Breast epithelium (tissue), 4 donors: ENCODE measurements at places on chromosomes 6 and 20.

GRCh38 chr6:88141561-88142296 is 24.4 kb downstream of the CNR1 start:
- no peaks in the 10 kb centered on the region for H3K27me3 ChIP-seq
- H3K4me1 ChIP-seq = no peaks in the 10 kb centered on the region
- no peaks in the 10 kb centered on the region for H3K36me3 ChIP-seq
- no peak for DNase-seq
- H3K4me3 ChIP-seq = no peak overlapping the region

GRCh38 chr6:159038914-159039884 is 5.6 kb downstream of the TAGAP start:
- H3K27me3 ChIP-seq = no peaks in the 10 kb centered on the region
- peak overlapping the region; percentile 70 for H3K27ac ChIP-seq
- DNase-seq = no peak
- no peaks in the 10 kb centered on the region for H3K4me1 ChIP-seq

GRCh38 chr6:5471044-5471443 is 209.7 kb downstream of the FARS2 start:
- H3K36me3 ChIP-seq = no peaks in the 10 kb centered on the region
- H3K27ac ChIP-seq = no peak overlapping the region
- H3K4me1 ChIP-seq = no peaks in the 10 kb centered on the region

DNA sequence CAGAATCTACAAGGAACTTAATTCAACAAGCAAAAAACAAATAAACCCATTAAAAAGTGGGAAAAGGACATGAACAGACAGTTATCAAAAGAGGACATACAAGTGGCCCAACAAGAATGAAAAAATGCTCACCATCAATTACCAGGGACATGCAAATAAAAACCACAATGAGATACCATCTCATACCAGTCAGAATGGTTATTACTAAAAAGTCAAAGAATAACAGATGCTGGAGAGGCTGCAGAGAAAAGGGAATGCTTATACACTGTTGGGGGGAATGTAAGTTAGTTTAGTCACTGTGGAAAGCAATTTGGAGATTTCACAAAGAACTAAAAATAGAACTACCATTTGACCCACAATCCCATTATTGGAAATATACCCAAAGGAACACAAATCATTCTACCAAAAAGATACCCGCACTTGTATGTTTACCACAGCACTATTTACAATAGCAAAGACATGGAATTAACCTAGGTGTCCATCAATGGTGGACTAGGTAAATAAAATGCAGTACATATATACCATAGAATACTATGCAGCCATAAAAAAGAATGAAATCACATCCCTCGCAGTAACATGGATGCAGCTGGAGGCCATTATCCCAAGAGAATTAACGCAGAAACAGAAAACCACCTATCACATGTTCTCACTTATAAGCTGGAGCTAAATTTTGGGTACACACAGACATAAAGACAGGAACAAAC is 48.4 kb downstream of the RNGTT start:
- H3K27ac ChIP-seq = no peak overlapping the region
- DNase-seq = no peak
- no peaks in the 10 kb centered on the region for H3K36me3 ChIP-seq
- no peak overlapping the region for H3K4me3 ChIP-seq

- no peaks in the 10 kb centered on the region for H3K4me1 ChIP-seq
- no peak for DNase-seq
- H3K36me3 ChIP-seq = no peaks in the 10 kb centered on the region
- H3K27ac ChIP-seq = no peak overlapping the region
Measured at GRCh38 chr6:25341203-25341552, 62.0 kb downstream of the CARMIL1 start.

GRCh38 chr6:13358511-13358910 is 30.2 kb upstream of the TBC1D7 start:
- H3K4me3 ChIP-seq = no peak overlapping the region
- peak overlapping the region; percentile 53 for H3K27ac ChIP-seq
- H3K4me1 ChIP-seq = no peaks in the 10 kb centered on the region
- H3K27me3 ChIP-seq = no peaks in the 10 kb centered on the region
- DNase-seq = no peak

DNA sequence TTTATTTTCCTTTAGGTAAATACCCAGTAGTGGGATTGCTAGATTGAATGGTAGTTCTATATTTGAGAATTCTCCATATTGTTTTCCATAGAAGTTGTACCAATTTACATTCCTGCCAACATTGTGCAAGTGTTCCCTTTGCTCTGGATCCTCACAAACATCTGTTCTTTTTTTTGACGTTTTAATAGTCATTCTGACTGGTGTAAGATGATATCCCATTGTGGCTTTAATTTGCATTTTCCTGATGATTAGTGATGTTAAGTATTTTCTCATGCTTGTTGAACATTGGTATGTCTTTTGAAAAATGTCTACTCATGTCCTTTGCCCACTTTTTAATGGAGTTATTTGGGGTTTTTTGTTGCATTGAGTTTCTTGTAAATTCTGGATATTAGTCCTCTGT is 85.6 kb downstream of the UBE3D start:
- H3K36me3 ChIP-seq = no peaks in the 10 kb centered on the region
- no peak overlapping the region for H3K27ac ChIP-seq
- no peaks in the 10 kb centered on the region for H3K27me3 ChIP-seq
- no peak for DNase-seq

DNA sequence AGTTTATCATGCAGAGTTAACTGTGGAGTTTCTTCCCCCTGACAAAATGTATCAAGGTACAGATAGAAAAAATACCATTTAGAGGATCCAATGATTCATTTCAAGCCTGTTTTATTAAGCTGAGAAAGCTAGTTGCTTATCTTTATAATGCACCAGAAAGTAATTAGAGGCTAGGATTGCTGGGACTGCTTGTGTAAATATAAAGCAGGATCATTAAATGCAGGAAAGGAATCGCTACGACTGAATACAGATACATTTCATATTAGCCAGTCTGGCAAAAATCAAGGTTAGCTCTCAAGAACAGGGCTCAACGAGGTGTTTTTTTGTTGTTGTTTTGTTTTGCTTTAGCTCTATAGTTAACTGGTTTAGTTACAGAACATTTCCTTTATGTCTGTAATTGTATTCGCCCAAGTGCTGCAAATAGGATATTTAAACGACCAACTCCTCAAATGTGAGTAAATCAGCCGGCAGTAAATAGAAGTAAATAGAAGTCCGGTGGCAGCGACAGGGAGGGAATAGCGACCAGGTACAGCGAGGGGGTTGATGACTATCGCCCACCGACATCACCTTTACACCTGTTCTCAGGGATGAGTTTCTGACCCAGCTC is 748 bp downstream of the UBE2J1 start:
- no peaks in the 10 kb centered on the region for H3K27me3 ChIP-seq
- H3K4me1 ChIP-seq = no peaks in the 10 kb centered on the region
- DNase-seq = no peak
- peak overlapping the region; percentile 99 for H3K27ac ChIP-seq

DNA sequence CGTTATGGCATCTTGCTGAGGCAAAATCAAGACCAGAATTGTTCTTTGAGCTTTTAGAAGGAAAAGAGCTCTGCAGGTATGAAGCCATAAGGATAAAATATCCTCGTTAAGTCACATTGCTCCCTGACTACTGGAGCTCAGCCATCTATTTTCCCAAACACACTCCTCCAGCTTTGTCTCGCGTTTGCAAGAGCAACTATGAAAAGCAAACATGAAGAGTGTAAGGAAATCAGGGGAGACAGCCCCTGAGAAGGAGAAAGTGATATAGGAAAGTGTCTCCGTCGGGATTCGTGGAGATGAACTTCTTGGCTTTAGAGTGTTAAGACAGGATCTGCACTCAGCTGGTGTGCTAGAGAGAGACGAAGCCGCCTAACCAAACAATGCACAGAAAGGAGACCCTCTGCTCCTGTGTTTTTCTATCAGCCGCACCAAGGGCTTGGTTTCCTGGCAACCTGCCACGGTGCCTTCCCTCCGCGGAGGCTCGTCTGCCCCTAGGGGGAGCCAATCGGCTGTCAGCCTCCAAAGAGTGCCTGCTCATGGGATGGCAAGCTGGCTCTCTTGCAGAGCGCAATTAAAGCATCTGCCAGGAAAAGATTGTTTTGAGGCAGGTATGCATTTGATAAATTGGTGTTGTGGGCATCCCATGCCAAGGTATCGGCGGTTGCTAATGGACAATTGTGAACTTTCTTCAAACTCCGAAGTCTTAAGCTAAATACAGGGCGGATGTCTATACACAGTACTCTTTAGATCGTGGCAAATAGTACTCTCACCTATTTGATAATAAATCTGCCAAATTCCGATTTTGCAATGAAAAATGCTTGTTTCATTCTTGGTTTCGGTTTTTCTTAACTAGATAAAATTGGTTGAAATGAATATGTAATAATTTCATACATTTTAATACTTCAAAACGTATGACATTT is 603.2 kb downstream of the RNF144B start:
- peak; percentile 70 for DNase-seq
- H3K27me3 ChIP-seq = no peaks in the 10 kb centered on the region
- no peak overlapping the region for H3K4me3 ChIP-seq
- no peaks in the 10 kb centered on the region for H3K4me1 ChIP-seq
- no peaks in the 10 kb centered on the region for H3K36me3 ChIP-seq
- H3K27ac ChIP-seq = no peak overlapping the region

DNA sequence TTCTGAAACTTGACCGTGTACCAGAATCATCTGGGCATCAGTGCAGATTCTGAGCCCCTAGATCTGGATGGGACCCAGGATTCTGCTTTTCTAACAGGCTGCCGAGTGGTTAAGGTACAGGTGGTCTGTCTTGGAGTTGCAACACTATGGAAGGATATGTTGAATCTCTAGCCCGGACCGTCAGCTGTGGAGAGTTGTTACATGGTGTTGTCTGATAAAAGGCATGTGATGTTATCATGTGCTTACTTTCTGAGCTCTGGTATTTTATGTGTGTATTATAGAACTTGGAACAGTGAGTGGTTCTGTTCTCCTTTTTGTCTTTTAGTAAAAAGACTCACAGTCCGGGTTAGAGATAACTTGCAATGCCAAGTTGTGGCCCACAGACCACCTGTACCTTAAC is 123.0 kb downstream of the JARID2 start:
- H3K4me3 ChIP-seq = no peak overlapping the region
- H3K27me3 ChIP-seq = no peaks in the 10 kb centered on the region
- no peak overlapping the region for H3K27ac ChIP-seq
- no peak for DNase-seq

DNA sequence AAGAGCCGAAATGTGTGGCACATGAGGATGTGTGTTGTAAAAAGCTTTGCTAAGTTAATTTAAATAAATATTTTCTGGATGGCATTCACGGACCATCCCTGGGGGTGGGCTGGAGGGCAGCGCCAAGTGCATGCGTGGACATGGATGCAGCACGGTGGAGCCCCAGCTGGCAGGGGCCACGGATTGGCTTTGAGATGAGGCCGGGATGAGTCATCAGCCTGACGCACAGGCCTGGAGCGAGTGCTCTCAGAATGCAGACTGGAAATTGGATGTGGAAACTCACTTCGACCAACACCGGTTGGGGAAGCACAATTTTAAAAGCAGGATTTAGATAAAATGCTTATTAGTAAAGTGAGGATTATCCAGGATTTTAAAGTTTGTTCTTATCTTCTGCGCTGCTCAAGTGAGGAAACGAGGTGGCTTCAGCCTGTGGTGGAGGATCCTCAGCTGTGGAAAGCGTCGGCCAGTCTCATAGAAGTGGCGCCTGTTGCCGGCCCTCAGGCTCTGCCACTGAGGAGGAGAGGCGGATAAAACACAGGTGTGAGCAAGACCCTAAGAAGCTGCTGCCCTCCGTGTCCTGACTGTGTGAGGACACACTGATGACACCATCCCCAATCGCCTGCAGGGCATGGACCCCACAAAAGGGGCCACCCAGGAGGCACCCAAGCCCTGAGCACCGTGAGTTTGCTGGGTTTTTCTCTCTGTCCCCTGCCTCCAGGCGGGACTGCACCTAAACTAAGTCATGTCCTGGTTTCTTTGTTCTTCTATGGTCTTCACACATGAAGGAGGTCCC is 279.7 kb downstream of the CDH4 start:
- no peak overlapping the region for H3K4me3 ChIP-seq
- H3K27me3 ChIP-seq = peaks cover 8% of the 10 kb centered on the region
- no peak overlapping the region for H3K27ac ChIP-seq

DNA sequence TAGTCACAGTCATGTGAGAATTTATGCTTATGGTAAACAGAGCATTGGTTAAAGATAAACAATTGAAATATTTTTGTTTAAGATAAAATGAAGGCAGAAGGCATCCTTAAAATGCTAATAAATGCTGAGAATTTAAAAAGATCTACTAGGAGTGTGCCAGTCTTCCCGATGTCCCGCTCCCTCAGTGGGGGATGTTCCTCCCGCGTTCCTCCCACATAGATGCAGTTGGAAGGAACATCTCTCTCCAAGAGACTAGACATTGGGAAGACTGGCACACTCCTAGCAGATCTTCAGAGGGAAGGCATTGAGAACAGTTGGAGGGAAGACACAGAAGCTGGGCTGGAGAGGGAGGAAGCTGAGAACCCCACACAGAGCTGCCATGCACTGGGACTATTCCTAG is 203.3 kb downstream of the EDN1 start:
- no peak overlapping the region for H3K27ac ChIP-seq
- no peaks in the 10 kb centered on the region for H3K4me1 ChIP-seq
- no peak overlapping the region for H3K4me3 ChIP-seq

GRCh38 chr6:139239064-139239463 is 52.7 kb downstream of the TXLNB start:
- no peaks in the 10 kb centered on the region for H3K27me3 ChIP-seq
- DNase-seq = no peak
- H3K4me3 ChIP-seq = no peak overlapping the region
- H3K27ac ChIP-seq = no peak overlapping the region
- H3K4me1 ChIP-seq = no peaks in the 10 kb centered on the region
- no peaks in the 10 kb centered on the region for H3K36me3 ChIP-seq

DNA sequence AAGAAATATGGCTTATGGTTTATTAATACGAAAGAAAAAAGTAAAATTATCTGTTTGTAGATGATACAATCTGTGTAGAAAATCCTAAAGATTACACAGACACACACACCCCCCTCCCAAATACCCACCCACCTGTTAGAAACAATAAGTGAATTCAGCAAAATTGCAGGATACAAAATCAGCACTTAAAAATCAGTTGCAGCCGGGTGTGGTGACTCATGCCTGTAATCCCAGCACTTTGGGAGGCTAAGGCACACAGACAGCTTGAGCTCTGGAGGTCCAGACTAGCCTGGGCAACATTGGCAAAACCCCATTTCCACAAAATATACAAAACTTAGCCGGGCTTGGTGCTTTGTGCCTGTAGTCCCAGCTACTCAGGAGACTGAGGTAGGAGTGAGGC is 42.3 kb downstream of the NINL start:
- no peaks in the 10 kb centered on the region for H3K4me1 ChIP-seq
- DNase-seq = no peak
- no peaks in the 10 kb centered on the region for H3K27me3 ChIP-seq
- peak overlapping the region; percentile 50 for H3K4me3 ChIP-seq
- no peak overlapping the region for H3K27ac ChIP-seq
- no peaks in the 10 kb centered on the region for H3K36me3 ChIP-seq

- H3K4me3 ChIP-seq = no peak overlapping the region
- no peak overlapping the region for H3K27ac ChIP-seq
- H3K4me1 ChIP-seq = no peaks in the 10 kb centered on the region
- H3K36me3 ChIP-seq = no peaks in the 10 kb centered on the region
Measured at GRCh38 chr6:100452998-100453397, 11.7 kb downstream of the SIM1 start.
